ENCODE measurements at places on chromosomes 1 and 21.

DNA sequence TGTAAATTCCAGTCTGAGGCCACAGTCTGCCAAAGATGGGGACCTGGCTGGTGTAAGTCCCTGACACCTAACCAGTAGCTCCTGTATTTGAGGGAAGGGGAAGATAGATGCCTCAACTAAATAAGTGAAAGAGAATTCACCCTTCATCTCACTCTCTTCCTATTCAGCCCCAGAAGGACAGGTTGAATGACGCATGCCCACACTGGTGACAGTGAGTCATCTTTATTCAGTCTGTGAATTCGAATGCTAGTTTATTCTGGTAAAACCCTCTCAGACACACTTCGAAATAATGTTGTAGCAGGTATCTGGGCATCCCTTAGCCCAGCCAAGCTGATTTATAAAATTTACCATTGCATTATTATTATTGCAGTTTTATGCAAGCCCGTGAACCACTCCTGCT is 617.0 kb upstream of the PRMT6 start:
- no peak for DNase-seq

DNA sequence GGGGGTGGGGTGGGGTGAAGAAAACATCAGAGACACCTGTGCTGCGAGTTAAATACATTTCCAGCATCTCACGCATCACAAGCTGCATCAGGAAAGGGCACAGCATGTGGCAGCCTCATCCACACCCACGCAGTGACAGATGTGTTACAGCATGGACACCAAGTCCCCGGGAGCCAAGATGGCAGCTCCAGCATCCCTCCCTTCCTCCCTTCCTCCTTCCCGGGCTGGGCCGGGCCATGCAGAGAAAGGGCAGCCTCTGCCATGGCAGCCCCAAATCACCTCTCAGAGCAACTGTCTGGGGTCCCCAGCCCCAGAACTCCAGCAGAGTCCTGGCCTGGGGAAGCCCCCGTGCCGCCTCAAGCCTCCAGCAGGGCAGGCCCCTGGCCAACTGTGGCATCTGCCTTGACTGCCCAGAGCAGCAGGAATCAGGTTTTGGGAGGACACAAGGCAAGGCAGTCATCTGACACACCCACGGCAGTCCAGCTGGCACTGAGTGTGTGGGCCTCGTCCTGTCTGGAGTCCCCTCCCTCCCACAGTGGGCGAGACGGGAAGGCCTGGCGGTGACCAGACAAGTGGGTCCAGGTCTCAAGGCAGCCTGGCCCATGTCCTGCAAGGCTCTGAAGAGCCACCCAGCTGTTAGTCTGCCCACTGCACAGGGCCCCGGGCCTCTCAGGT is 6.2 kb downstream of the SMIM1 start:
- DNase-seq: no peak

DNA sequence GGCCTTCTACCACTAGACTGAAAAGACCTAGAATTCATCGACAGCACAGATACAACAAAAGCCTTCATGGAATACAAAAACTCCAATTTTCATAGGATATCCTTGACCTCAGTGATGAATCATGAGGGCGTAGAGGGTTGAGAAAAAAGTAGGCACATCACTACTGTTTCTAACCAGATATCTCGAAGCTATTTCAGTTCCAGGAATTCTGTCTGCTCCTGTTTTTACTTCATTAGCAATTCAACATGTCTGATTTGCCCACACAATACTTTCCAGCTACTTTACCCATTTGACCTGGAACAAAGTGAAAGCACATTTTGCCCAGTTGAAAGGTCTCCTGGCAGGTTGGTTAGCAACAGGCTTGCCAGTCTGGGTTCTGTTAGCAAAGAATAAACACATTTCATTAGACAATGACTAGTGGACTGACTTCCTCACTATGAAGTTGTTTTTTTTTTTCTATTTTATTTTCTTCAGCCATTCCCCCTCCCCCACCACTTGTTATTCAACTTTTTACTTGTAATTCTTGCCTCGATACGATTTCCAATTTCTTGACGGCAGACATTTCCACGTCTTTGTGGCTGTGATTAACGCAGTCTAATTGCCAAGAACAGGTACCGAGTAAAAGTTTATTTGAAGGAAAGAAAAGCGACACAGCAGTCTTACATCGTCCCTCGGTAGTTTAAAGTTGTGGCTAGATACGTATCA is 4.0 kb upstream of the ZBTB18 start:
- DNase-seq: no peak

DNA sequence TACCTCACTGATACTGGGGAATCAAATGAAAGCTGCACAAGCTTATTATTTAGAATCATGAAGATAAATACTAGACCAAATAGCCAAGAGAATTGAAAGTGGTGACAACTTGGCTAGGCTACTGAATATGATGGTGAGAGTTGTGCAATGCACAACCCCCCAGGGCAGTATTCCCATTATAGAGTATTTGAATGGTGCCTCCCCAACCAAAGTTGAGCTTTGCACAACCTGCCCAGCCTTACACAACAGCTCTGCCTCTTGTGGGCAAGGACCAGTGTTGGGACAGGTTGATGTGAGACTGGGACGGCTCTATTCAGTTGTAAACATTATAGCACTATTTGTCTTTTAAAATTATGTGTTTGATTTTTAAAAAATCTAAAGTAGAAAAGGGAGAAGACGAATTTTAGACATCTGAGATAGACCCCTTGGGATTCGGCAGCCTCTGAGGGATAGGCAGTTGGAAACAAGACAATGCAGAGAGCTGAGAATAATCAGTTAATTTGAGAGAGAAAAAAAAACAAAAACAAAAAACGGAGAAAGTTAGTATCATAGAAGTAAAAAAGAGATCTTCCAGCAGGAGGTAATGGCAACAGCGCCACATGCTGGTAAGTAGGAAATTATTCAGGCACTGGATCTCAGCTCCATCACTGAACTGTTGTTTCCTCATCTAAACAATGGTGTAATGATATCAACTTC is 91.0 kb upstream of the KCNA3 start:
- DNase-seq: peak; percentile 20

DNA sequence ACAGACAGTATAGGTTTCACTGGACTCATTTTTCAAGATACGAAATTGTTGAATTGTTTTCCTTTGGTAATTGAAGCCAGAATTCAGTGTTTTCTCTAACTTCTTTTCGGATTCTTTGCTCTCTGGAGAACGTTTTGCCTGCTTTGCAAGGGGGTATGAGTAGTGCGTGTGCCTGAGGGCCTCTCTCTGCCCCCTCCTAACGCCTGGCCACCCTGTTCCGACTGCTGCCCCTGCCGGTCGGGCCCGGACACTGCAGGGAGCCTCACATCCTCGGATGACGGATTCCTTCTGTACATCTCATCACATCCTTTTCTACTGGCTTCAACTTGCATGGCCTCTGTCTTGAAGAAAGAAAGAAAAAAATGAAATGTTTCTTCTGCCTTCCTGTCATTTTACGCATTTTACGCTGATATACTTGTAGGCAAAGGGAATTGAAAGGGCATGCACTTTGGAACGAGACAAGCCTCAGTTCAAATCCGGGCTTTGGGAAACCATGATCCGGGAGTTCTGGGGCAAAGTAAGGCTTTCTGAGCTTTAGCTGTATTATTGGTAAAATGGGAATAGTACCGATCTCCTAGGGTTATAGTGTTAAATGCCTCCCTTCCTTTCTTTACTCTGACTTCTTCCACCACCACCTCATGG is 65.1 kb downstream of the DISC1 start:
- DNase-seq: no peak

- DNase-seq: no peak
These were observed at the start of gene SIM2 for GRCh38 chr21:36698981-36699545. Gene SIM2 (plus strand): TSS chr21:36699115. CDS start chr21:36699747, 632 bp downstream.

GRCh38 chr1:189657715-189658114 is 819.9 kb downstream of the BRINP3 start:
- no peak for DNase-seq

GRCh38 chr1:54557671-54558355 is 9.8 kb downstream of the ACOT11 start:
- DNase-seq: no peak

DNA sequence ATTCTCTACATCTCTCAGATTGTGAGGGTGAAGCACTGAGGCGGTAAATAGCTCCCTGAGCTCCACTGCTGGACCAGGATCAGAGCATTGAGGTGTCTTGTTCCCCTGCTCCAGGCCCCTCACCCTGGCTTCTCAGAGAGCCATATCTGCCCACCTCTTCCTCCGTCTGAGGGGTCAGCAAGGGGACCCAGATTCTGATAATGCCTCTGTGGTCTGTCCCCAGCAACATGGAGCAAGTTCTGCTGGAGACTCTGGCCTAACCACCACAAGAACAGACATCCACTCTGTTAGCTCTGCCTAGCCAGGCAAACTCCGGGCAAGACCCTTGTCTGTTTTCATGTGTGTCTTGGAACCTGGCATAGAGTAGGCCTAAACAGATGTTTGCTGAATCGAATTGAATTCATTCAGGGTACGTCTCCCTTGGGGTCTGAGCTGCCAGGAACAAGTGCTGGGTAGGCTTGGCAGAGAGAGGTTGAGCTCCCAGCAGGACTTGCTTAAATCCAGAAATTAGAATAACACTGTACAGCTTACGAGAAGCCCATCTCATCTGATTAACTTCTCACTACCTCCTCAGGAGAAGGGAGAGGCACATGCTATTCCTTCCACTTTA is 2.3 kb downstream of the TRAF5 start:
- no peak for DNase-seq

DNA sequence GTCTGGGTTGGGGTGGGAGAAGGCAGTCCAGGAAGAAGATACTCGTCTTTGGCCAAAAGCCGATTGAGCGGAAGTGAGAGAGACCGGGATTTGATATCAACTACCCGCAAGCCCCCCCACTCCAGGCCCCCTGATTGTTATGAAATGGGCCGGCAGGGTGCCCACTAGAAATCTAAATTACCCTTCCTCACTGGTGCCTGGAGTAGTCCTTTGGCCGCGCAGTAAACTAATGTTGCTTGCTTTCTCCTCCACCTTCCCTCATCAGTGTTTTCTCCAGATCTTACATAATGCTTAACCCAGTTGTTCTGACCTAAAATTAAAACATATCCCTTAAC is 119.2 kb upstream of the BARHL2 start:
- no peak for DNase-seq

DNA sequence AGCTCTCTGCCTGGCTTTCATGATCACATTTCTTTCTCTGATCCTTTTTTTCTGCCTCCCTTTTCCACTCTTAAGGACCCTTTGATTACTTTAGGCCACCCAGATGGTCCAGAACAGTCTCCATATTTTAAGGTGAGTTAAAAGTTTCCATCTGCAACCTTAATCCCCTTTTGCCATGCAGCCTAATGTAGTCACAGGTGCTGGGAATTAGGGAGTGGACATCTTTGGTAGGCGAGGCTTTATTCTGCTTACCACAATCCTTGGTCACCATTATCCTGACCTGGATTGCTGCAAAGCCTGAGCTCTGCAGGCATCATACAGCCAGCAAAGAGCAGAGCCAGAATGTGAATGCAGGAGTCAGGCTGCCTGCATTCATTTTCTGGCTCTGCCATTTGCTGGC is 95.9 kb downstream of the XCL2 start:
- DNase-seq: no peak

GRCh38 chr1:184686540-184686939 is 68.1 kb downstream of the EDEM3 start:
- no peak for DNase-seq

DNA sequence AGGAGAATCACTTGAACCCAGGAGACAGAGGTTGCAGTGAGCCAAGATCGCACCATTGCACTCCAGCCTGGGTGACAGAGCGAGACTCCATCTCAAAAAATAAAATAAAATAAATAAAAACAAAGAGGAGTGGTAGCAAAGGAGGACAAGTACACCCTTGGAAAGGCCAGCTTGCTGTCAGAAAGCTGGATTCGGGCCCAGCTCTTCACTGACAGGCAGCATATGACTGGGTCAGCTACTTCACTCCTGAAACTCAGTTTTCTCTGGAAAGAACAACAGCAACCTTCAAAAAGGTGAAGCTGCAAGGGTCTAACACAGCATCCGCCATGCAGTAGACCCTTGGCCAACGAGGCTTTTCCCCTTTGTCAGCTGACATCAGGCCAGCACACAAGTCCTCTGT is 156.0 kb upstream of the TIAM1 start:
- DNase-seq: no peak

- no peak for DNase-seq
These were observed 112.5 kb upstream of the NBPF11 start for GRCh38 chr1:148264374-148265276.

DNA sequence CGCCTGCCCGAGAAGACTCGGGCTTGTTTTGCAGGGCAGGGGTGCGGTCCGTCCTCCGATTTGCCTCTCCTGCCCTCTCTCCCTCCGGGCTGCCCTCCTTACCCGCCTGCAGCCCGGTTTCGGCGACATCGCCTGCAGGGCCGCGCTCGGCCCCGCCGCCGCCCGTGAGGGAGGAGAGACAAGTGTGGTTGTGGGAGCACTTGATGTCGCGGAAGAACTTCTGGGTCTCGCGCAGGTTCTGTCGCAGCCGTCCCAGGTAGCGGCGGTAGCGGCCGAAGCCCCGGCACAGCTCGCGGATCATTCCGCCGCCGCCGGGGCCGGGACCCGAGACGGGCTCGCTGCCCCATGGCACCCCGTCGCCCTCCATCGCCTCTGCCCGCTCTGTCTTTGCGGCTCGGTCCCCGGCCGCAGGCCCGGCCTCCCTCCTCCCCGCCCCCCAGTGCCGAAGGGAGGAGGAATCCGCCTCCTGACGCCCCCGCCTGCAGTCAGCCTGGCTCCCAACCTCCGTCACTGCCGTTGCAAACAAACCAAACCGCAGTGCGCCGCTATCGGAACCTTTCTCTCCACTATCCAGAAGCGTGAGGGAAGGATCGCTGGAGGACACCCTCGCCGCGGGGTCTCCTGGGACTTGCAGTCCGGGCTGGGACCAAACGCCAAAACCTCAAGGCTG is at the start of gene DSTYK:
Gene DSTYK (minus strand): TSS at position 534 of the 670 bp plus-strand sequence. CDS start 167 bp downstream, at position 367.
- DNase-seq: peak; percentile 93

- DNase-seq: no peak
These were observed 50.6 kb upstream of the SLC44A3 start for GRCh38 chr1:94769551-94769950.

GRCh38 chr21:44885615-44886014 is 12.1 kb upstream of the PTTG1IP start:
- no peak for DNase-seq

DNA sequence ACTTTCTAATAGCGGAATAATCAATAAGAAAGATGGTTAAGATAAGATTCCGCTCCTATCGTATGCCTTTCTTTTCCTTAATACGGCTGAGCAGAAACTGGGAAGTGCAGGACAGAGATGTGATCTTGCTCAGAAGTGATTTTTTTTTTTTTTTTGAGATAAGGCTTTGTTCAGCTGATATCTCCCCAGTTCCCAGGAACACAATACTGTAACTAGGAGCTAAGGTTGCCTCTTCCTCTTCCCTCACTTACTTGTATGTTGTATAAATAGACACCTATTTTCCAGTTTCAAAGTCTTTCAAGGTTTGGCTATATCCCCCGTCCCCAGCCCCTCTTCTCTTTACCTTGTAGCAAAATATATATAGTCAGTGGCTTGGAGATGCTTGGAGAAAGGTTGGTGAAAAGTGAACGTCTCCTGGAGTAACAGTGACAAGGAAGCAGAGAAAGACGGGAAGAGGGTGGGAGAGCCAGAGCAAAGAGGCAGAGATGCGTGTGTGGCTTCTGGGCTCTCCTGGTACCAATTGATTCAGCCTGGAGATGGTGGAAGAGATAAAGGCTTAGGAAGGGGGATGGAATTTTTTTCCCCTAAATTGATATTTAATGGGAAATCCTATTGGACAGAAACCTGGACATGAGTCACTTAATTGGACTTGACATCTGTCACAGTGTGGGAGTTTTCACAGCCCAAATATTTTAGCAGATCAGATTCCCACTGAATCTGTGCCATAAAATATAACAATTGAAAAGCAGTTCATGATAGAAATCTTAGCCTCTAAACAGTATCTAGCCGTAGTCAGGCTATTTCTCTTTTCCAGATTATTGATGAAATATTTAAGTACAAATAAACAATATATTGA is at the start of gene NHLH2:
Gene NHLH2 (minus strand): TSS at position 522 of the 856 bp plus-strand sequence. CDS start 2,754 bp downstream, outside the sequence.
- no peak for DNase-seq

- DNase-seq: no peak
These were observed 83.5 kb upstream of the GADD45A start for GRCh38 chr1:67601539-67601938.
